ENCODE measurements at places on chromosomes 13 and 19.

GRCh38 chr13:72700509-72700908 lies 26.9 kb downstream of the MZT1 start:
- DNase-seq, result no peak

DNA sequence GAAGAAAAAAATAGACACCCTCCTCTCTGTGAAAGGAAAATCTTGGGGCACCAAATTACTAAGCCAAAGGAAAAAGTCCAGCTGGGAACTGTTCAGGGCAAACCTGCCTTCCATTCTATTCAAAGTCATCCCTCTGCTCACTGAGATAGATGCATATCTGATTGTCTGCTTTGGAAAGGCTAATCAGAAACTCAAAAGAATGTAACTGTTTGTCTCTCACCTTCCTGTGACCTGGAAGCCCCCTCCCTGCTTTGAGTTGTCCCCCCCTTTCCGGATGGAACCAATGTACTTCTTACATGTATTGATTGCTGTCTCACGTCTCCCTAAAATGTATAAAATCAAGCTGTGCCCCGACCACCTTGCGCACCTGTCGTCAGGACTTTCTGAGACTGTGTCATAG lies 216.0 kb upstream of the SOX1 start:
- DNase-seq, result no peak

- DNase-seq, result no peak
These were observed 344.1 kb downstream of the UQCRFS1 start for GRCh38 chr19:28868836-28869235.

- DNase-seq, result no peak
These were observed 1.7 kb upstream of the PTGER1 start for GRCh38 chr19:14476673-14477401.

- no peak for DNase-seq
These were observed 270.9 kb downstream of the SLC7A1 start for GRCh38 chr13:29324601-29325000.

GRCh38 chr19:1884719-1885334 lies 469 bp downstream of the ABHD17A start:
- no peak for DNase-seq

DNA sequence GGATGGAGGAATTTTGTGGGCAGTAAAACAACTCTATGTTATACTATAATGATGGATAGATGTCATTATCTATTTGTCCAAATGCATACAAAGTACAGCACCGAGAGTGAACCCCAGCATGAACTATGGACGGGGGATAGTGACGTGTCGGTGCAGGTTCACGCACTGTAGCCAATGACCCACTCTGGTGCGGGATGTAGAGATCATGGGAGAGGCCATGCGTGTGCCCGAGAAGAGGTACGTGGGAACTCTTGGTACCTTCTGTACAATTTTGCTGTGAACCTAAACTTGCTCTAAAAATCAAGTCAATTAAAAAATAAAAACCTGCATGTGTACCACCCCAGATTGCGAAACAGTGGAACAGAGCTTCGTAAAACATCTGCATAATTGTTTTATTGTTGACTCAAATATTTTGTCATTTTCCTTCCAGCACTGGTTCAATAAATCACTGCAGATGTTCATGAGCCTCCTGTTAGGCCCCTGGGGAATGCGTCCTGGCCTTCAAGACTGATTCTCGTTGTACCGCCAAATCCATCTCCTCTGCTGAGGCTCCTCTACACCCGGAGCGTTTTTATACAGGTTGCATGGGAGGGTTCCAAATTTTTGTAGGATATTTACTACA lies 30.9 kb downstream of the COL4A1 start:
- DNase-seq, result no peak

DNA sequence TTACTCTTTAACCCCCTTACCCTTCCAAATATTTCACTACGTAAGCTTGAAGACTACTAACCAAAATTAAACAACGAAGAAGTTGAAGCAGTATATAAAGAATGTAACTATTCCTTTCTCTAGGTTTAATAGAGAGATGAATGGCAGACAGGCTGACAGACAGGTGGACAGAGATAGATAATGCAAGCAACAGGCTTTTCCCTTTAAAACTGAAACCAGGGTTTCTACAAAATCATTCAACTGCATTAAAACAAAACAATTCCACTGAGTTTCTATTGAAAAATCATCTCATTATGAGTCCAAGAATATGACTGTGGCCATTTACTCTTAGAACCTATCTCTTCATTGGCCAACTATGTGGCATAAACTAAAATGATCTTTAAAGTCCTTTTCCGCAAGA lies 15.2 kb downstream of the LNX2 start:
- DNase-seq, result no peak

- no peak for DNase-seq
These were observed 111.3 kb downstream of the ZDHHC20 start for GRCh38 chr13:21347753-21348318.

- no peak for DNase-seq
These were observed 12.0 kb upstream of the CEACAM21 start for GRCh38 chr19:41563854-41564514.

GRCh38 chr13:45808925-45809324 lies 42.6 kb downstream of the SIAH3 start:
- DNase-seq, result no peak

- no peak for DNase-seq
These were observed 13.2 kb downstream of the NUCB1 start for GRCh38 chr19:48913114-48913889.

DNA sequence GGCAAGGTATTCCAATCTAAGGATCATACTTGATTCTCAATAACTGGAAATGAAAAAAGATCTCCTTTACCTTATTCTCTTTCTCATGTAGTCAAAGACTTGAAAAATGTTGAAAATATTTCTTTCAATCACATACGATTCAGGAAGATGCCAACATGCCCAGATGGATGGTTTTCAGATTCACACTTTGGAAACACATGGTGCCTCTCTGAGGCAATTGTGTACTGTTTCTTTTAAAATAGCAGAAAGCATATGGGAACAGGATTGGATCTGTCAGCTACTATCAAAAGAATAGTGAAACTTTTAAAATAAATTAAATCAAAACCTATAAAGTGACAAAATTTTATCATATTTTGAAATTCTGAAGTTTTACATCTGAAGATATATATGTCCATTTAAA lies 222.4 kb downstream of the SPRY2 start:
- DNase-seq, result no peak

DNA sequence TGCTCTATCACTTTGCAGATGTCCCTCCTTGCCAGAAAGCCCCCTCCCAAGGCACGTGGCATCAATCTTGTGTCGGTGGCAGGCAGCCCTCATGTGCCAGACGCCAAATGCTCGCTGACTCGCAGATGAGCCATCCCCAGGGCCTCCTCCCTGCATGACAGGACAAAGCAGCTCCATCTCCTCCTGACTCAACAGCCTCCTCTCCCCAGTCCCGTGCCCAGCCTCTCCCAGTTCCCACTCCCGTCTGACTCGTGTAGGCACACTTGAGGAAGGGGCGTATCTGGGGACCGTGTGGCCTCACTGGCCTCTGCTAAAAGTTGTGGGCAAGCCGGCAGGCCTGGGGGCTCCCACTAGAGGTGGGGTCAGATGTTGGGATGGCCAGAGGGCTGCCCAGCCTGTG lies 133.6 kb downstream of the STK24 start:
- no peak for DNase-seq

- no peak for DNase-seq
These were observed 25.3 kb upstream of the SLC46A3 start for GRCh38 chr13:28744091-28744536.

DNA sequence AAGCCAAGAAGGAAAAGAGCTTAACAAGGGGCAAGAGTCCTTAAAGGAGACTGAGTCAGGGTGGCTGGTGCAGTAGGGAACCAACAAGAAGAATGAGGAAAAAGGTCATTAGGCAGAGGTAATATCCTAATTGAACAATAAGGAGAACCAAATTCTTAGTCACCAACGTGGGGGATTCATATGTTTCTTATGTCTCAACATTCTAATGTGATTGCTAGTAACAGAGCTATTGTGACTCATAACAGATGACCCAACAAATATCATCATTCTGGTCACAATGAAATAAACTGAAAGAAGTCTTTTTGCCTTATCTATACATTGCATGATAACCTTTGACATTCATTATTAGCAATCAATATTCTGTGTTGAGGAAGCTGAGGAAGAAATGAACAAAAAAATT lies 101.6 kb downstream of the RAP2A start:
- DNase-seq, result no peak

DNA sequence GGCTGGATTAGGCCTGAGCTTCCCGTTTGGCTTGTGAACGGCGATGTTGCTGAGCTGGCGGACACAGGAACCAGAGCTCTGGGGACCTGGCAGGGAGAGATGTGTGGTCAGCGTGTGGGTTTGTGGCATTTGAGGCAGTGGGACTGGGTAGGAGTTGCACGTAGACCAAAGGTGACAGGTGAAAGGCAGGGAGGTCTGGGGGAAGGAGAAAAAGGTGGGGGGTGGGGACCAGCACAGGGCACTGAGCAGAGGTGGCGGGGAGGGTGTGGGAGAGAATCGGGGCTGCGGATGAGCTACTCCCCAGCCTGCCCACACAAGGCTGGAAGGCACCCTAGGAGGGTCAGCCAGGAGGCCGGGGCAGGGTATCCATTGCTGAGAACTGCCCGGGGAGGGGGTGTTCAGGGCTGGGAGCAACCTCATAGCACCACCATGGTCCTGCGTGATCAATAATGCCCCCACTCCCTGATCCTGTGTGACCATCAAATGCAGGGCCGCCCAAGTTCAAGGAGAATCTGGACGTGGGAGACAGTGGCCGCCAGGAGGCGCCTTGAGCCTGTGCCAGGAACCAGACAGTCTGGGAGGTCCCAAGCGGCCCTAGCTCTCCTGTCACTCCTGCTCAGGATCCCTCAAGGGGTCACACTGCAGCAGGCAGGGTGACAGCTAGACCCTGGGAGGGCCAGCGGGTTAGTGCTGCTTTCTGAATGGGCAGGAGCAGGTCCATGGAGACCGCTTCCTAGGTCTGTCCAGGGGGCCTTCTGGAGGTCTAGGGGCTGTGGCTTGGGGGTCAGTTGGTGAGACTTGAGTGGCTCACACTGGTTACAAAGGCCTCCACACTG lies 12.8 kb upstream of the SELENOW start:
- no peak for DNase-seq

DNA sequence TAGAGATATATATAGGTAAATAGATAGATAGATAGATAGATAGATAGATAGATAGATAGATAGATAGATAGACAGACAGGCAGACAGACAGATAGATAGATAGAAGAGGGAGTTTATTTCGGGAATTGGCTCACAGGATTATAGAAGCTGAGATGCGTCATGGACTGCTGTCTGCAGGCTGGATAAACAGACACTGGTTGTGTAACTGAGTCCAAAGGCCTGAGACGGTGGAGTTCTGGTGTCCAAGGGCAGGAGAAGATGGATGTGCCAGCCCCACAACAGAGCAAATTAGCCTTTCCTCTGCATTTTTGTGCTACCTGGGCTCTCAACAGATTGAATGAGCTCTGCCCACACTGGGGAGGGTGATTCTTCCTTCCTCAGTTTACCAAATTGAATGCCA lies 2.7 kb downstream of the CYP4F3 start:
- DNase-seq, result no peak

DNA sequence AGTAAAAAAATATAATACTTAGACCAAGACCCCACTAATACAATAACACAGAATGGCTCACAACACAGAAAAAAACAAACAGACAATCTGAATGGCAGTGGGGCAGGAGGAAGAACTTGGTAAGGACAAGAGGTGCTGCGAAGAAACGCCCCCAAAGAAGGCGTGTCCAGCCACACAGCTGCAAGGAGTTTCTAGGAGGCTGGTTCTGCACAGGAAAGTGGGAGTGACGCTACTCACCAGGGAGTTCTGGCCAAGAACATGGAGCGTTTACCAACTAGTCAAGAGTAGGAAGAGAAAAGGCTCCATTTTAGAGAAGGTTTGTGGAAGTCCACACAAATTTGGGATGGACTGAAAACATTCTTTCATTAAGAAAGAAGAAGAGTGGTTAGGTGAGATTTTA lies 95.3 kb upstream of the SLC15A1 start:
- DNase-seq, result no peak

DNA sequence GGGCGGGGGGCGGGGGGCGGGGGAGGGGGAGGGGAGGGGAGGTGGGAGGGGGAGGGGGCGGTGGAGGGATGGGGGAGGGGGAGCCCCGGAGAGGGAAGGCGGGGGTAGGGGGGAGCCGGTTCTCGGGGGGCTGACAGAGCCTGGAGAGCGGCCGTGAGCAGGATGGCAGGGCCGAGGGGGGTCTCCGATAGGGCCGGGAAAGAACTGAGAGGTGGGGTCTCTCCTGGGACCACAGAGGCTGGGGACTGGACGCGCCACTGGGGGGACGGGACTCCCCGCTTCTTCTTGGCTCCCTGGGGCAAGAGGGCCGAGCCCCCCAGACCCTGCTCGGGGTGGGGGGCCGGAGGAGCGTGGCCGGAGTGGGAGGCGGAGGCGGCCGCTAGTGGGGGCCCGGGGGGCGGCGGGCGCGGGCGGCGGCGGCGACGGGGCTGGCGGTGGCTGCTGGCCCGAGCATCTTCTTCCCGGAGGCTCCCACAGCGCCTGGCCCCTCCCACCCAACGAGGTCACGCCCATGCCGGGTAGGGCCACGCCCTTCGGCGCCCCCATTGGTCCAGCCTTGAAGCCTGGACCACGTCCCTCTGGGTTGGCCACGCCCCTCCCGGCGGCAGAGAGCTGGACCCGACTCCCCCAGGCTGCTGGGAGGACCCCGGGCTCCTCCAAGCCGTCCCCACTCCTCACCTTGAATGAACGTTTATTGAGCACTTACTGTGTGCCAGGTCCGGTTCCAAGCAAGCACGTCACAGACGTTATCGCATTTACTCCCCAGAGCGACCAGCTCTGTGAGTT lies at the start of gene NOVA2:
Gene NOVA2, minus strand, starts transcription at position 313 of the 786 bp plus-strand sequence. CDS start 514 bp downstream, outside the sequence.
- peak; percentile 45 for DNase-seq

DNA sequence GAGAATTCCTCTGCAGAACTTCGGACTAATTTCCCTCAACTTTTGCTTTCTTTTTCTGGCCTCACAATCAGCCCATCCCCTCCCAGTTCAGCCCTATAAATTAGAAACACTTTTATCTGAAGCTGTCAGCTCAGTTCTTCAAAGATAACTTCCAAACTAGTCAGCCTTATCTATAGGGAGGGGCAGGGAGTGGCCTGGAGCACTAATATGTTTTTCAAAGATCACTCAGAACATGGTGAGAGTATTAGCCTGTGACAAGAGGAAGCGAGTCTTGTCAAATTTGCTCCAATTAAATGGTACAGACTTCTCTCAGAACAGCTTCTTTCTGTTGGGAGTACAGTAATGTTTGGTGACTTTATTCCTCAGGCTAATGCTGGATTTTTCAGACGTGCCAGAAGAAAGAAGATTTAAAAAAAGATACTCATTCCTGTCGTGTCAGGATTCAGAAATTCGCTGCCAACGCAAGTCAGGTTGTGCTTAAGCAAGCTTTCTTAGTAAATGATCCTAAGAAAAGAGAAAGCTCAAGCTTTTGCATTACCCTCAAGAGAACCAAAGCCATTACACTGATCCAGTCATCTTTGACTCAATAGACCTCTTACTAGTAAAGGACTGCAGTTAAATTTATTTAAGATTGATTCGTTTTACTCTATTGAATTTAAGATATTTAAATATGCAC lies 1033.6 kb downstream of the SLITRK5 start:
- DNase-seq, result no peak

- peak; percentile 53 for DNase-seq
These were observed 25.3 kb upstream of the OR10H2 start for GRCh38 chr19:15702534-15702930.

GRCh38 chr13:66546534-66547379 lies 683.4 kb downstream of the PCDH9 start:
- DNase-seq, result no peak

GRCh38 chr13:67150608-67151007 lies 79.5 kb downstream of the PCDH9 start:
- DNase-seq, result no peak
